ENCODE measurements at places on chromosomes 6 and 20.

DNA sequence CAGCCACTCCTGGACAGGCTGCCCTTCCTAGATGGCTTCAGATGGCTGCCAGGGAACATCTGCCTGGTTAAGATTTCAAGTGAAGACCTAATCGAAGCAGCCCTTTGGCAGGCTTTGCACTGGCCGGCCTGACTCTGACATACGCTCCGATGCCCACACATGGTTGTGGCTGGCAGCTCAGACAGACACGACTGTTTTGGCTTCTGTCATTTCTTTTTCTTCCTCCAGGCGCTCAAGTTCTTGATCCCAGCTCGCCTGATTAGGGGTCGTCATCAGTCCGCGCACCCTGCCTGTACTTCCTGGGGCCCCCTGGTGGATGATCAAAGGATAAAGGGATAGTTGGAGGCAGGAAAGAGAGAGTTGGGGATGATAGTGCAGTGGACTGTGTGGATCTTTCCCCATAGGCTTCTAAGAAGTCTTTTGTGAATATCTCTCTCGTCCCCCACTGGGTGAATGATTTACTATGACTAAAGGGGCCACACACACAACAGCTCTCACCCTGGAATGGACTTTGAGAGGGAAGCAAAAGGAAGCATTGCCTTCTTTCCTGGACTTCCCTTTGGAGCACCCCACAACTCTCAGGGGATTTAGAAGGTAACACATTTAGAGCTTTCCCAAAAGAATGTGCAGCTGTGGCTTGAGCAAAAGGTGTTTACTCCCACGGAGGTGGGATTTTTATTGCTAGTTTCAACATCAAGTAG lies 21.4 kb upstream of the TRAM2 start:
- DNase-seq: no peak

DNA sequence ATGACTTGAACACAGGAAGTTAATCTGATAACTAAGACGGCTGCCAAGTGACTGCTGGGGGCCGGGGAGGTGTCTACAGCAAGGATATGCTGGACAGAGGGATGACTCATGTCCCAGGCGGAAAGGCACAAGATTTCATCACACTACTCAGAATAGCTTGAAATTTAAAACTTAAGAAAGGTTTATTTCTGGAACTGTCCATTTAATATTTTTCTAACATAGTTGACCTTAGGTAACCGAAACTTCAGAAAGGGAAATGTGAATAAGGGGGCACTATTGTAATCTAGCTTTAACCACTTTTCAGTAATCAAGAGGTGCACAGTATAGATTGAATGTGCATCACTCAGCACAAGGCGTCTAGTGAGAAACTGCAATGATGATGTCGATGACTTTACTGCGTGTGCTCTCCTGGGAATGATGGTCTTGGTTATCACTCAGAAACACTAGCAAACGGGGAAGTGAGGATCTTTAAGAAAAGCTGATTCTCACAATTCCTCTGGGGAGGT lies 171.5 kb downstream of the QKI start:
- DNase-seq: no peak

GRCh38 chr6:122798099-122798641 lies 9.1 kb downstream of the SMPDL3A start:
- no peak for DNase-seq

DNA sequence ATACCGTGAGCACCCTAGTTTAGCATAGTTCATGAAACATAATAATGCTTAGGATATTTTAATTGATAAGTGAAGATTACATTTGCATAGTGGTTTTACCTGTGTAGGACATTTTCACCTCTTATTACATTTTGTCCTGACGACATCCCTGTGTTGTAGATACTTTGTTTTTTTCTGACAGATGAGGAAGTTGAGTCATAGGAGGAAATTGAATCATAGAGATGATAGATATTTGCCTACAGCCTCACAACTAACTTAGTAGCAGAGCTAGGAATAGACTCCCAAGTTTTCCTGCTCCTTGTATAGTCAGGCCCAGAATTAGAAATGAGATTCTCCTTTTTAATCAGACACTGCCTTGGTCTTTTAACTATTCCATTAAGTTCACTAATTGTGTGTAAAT lies 100.5 kb upstream of the SUPT3H start:
- DNase-seq: no peak

- no peak for DNase-seq
These were observed 241.9 kb downstream of the SAMD5 start for GRCh38 chr6:147750413-147750812.

DNA sequence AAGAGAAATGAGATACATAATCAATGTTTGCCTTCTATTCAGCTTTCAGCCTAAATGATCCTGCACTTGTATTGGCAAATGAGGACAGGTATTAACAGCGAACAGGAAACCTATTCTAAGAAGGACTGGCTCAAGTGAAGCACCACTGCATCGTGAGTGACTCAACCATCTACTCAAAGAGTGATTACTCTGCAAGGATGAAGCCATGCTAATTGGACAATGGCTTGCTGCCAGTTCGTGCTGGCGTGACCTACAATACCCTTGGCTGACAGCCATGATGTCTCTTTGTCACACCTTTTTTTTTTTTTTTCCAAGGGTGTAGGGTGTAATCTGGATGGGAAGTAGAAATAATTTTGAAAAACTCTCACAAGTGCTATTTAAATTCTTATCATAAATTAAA lies 104.9 kb downstream of the GJA10 start:
- no peak for DNase-seq

DNA sequence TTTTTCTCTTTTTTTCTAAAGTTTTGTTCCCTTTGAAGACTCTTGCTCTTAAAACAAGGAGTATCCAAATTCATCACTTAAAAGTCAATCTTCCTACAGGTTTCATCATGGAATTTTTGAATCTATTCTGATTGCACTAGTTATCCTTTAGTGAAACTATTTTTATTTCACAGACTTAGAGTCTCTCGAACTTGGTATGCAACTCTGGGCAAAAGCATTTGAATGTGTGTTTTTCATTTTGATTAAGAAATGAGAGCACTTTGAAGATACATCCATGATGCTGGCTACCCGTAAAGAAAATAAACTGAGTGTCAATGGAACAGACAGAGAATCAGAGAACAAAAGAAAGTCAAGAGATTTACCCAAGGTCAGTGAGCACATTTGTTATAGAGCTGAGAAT lies 586.5 kb downstream of the EPM2A start:
- DNase-seq: no peak

GRCh38 chr20:48984575-48985219 lies 61.4 kb upstream of the CSE1L start:
- DNase-seq: no peak

DNA sequence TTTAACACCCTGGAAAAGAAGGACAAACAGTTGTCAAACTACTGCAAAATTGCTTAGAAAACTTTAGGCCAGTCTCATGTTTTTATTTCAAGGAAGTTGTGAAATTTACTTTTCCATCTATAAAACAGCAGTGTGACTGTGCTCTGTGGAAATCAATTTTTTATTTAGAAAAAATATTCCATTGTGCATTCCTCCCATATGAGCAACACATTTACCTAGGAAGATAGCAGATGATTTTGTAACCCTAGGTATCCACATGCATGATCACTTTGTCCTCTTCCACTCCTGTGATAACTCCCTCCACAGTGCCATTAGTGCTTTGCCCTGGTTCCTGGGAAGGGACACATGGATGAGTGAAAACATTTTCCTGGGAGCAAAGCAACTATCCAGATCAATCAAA lies 70.0 kb upstream of the SHLD1 start:
- no peak for DNase-seq

- DNase-seq: no peak
These were observed 8.7 kb downstream of the MMP24OS start for GRCh38 chr20:35269055-35269781.

GRCh38 chr20:36998652-36999051 lies 47.1 kb upstream of the SAMHD1 start:
- no peak for DNase-seq

- DNase-seq: no peak
These were observed 84.9 kb downstream of the ANKRD60 start for GRCh38 chr20:58143531-58143930.

GRCh38 chr20:22335210-22335609 lies 249.2 kb downstream of the FOXA2 start:
- DNase-seq: no peak

GRCh38 chr6:34041385-34041784 lies 104.5 kb downstream of the GRM4 start:
- no peak for DNase-seq

GRCh38 chr6:46819561-46819960 lies 26.4 kb downstream of the MEP1A start:
- no peak for DNase-seq

DNA sequence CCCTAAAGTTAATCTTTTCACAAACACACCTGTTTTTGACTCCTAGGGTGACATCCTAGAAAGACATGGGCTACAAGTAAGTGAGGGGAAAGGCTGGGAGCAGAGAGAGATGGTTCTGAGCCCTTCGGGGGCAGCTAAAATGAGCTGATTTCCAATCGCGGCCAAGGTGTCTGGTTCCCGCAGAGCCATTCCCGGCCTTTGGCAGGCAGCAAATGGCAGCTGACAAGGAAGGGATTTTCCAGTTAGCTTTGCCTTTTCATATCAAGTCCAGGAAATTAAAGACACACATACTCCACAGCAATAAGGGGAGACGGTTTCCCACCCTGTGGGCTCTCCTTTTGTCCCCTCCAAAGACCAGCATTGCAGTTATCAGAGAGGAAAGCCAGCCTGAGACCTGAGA lies 228.5 kb downstream of the ZMYND8 start:
- no peak for DNase-seq

DNA sequence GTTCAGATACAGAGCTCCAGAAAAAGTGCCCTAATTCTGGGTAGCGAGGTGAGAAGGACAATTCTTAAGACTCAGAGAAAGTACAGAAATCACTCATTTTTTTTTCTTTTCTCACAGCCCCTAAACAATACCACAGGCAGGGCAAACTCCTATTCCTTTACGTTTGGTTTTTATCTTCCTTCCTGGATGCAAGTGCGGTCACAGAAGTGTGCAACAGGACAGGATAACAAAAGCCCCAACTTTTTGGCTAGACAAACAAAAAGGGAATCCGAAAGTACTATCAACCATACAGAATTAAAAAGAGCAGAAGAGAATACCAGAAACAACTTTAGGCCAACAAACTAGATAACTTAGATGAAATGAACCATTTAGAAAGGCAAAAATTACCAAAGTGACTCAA lies 18.4 kb upstream of the BEND6 start:
- DNase-seq: no peak

DNA sequence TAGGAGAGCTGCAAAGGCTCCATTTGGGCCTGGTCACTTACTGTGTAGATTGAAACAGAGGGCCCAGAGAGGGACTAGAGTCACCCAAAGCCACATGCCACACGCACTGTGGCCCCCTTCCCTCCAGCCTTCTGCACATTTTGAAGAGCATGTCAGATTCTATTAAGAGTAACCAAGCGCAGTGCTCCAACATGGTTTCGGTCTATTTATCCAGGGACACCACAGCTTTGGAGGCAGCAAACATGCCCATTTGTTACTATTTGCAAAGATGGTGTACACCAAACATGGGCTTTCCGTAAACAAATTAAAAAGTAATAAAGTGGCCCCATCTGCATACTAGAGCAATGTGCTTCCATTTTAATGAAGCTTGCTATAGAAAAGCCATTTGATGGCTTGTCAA lies 43.7 kb upstream of the CCDC167 start:
- DNase-seq: no peak

GRCh38 chr6:3646616-3647362 lies 104.7 kb downstream of the PXDC1 start:
- DNase-seq: no peak

- DNase-seq: no peak
These were observed 95.0 kb downstream of the SAMD5 start for GRCh38 chr6:147603392-147604081.

- DNase-seq: no peak
These were observed 212.3 kb upstream of the SYNDIG1 start for GRCh38 chr20:24257171-24257570.

- DNase-seq: no peak
These were observed 206.0 kb upstream of the MARCKS start for GRCh38 chr6:113651120-113651519.

DNA sequence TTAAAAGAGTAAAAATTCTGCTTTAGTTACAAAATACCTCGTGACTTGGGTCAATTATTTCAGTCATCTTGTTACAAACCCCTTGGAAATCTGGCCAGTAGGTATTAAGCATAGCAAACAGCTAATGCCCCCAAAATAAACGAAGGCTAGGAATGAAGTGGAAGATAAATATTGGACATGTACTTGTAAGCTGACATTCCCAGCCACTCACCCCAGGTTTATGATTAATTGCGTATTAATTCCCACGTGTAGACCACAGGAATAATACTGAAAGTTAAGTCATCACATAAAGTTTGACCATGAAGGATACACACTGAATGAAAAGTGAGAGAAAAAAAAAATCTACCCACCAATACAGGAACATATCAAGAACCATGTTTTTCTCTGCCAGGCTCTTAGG lies 936.5 kb upstream of the ADGRB3 start:
- no peak for DNase-seq

DNA sequence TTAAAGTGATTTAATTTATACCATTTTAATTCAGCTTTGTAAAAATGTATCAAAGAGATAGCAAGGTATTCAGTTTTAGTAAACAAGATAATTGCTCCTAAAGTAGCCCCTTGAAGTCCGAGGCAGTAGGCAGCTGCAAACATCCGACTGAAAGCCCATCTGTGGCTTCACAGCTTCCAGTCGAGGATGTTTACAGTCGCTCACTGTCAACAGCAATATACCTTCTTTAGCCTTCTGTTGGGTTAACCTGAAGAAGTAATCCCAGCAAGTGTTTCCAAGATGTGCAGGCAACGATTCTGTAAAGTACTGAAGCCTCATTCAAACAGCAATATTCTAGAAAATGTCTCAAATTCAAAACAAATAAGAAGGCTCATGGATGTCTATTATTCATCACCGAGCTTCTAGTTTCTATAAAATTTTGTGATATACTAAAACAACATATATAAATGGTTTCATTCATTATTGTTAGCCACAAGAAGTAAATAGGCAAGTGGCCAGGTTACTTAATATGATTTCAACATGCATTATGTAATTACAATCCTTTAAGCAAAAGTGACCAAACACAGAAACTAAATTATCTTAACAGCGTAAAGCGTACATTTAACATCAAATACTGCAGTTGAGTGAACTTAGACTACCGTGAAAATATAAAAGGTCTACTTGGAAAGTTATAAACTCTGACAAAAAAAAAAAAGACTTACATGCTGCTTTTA lies 115.0 kb downstream of the OGFRL1 start:
- no peak for DNase-seq

- DNase-seq: no peak
These were observed 154.8 kb upstream of the RAB32 start for GRCh38 chr6:146388736-146389364.

GRCh38 chr6:51459958-51460357 lies 627.5 kb downstream of the PKHD1 start:
- no peak for DNase-seq

DNA sequence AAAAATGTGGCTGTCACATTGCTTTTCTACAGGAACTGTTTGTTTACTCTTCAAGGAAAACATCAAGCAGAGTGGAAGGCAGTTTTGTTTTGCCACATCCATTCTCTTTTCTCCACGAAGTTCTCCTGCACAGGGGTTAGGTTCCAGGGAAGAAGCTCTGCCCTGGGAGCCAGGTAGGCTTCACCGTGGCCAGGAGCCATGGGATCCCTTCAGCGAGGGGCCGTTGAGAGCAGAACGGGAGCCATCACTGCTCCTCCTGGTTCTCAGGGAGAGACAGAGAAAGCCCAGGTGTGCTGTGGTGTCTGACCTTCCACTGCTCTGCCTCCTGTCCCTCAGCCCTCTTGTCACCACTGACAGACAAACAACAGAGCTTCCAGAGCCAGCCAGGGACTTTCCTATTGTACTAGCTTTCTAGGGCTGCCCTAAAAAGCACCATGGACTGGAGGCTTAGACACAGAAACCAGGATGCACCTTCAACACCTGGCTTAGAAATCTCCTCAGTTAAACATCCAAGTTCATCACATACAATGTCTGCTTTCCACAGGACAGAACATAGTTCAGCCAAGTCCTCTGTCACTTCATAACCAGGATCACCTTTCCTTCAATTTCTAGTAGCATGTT lies 75.6 kb upstream of the SLC22A23 start:
- no peak for DNase-seq

Measured in activated naive CD4-positive, alpha-beta T cell (primary cell).